NCI-H1436 (cell line): ENCODE measurements at places on chromosomes 2 and 18.

DNA sequence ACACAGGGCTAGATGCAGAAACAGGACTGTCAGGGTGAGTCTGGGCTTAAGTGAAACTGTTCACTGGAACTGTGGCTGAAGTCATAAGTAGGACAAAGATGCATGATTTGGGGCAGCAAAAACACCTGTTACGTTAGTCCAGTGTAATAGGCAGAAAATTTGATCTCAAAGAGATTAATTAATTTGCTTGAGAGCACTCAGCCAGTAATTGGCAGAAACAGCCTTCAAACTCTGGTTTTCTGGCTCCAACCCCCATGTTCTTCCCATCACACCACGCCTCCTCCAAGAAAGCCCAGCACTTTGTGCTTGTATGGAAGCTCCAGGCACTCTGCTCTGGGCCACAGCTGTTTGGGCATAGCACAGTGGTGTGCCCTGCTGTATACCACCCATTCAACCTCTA, 54.0 kb downstream of the CNTNAP5 start:
- DNase-seq, result no peak

- DNase-seq, result no peak
These were observed 188.7 kb upstream of the SIX3 start for GRCh38 chr2:44752761-44753160.

DNA sequence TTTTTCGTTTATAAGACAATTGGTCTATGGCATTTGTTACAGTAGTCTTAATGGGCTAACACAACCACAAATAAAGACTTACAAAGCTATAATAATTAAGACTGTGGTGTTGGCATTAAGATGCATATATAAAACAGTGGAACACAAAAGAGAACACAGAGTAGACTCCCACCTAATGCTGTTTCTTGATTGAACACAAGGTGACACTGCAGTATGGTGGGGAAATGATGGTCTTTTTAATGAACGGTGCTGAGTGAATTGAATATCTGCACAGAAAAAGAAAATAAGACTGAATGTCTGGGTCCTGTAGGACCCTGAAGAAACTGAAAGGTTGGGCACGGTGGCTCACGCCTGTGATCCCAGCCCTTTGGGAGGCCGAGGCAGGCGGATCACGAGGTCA, 1136.6 kb upstream of the NXPH2 start:
- DNase-seq, result no peak

GRCh38 chr2:223976635-223977226, 19.5 kb downstream of the MRPL44 start:
- no peak for DNase-seq

- no peak for DNase-seq
These were observed 135.4 kb downstream of the COL6A3 start for GRCh38 chr2:237278568-237278967.

- no peak for DNase-seq
These were observed 147.7 kb upstream of the SP5 start for GRCh38 chr2:170567429-170567828.

GRCh38 chr2:218438596-218438995, 19.7 kb downstream of the VIL1 start:
- no peak for DNase-seq

DNA sequence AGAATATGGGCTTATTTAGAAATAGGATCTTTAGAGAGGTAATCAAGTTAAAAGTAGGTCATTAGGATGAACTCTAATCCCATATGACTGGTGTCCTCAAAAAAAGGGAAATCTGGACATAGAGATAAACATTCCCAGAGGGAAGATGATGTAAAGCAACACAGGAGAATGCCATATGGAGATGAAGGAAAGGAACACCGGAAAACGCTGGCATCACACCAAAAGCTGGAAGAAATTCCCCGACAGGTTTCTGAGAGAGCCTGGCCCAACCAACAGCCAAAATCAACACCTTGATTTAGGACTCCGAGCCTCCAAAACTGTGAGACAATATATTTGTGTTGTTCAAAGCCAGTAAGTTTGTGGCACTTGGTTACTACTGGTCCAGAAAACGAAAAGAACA, 296.7 kb downstream of the DSEL start:
- no peak for DNase-seq

- DNase-seq, result no peak
These were observed 240.3 kb downstream of the ZNF521 start for GRCh38 chr18:25111377-25112288.

- DNase-seq, result no peak
These were observed 124.5 kb downstream of the CMPK2 start for GRCh38 chr2:6741229-6741628.

DNA sequence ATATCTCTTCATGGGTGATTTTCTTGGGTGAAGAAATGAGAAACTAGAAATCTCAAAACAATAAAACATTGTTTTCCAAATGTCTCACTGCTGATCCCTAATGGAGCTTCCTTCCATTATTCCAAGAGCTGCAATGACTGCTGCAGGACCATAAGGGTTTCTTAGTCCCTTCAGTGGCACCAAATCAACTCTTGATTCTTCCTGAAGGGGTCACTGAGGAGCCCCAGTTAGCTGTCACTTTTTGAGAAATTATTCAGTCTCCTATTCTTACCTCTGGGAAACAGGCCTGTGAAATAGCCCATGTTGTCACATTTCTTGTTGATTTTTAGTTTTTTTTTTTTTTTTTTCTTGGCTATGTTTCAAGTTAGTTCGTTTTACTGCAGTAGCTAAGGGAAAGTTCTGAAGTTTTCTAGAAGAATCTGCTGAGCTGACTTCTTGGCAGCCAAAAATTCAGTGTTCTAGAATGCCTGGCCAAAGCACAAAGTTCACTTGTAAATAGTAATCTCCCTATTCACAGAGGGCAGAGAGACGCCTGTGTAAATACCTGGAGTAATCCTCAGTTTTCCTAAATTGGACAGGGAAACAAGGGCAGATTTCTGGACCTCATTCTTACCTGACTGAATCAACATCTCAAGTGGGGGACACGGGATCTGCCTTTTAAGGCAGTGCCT, 480.0 kb downstream of the RIT2 start:
- no peak for DNase-seq

DNA sequence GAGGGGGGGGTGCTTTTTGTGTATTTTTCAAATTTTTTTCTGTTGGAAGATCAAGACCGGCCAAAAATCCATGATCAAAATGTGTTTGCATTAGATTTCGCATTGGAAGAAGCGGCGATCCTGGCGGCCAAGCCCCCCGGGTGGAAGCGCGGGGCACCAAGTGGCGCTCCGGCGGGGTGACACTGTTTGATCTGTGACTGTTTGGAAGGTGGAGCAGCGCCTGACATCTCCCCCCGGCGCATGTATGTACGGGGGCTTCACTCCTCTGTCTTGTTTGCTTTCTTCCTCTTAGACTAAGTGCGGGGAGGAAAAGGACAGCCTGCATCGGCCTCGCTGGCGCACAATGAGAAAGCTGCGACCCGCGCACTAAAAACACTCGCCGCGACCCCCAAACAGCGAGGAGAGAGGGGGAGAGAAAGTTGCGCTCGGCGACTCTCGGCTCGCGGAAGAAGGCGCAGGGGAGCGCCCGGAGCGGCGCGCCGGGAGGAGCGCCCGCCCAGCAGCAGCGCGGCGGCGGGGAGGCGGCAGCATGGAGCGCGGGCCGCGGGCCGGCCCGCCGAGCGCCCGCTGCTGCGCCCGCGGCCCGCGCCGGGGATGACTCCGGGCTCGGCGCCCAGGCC, 515 bp downstream of the TSHZ1 start:
- DNase-seq, result no peak

GRCh38 chr18:59386909-59387686, 28.0 kb upstream of the LMAN1 start:
- no peak for DNase-seq

GRCh38 chr18:50099725-50100407, 95.1 kb downstream of the MYO5B start:
- DNase-seq, result no peak

DNA sequence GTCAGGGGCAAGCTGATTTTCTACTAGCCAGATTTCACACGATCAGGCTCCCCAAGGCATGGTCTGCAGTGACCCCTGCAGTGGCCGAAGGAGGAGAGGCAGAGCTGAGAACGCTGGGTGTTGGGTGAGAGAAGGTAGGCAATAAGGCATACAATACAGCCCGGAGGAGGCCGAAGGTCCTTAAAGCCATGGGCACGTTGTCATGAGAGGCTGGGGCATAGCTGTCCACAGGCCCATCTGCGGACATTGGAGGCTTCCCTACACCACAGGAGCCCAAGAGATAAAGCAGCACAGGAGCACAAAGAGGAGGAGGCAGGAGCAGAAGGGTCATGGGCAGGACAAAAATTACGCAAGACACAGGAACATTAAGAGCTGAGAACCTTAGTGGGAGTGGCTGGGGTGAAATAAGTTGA, 16.7 kb upstream of the BZW1 start:
- DNase-seq, result no peak

- no peak for DNase-seq
These were observed 81.7 kb downstream of the FEZ2 start for GRCh38 chr2:36516136-36516870.

GRCh38 chr2:215576572-215576971, 140.7 kb upstream of the FN1 start:
- DNase-seq, result no peak

DNA sequence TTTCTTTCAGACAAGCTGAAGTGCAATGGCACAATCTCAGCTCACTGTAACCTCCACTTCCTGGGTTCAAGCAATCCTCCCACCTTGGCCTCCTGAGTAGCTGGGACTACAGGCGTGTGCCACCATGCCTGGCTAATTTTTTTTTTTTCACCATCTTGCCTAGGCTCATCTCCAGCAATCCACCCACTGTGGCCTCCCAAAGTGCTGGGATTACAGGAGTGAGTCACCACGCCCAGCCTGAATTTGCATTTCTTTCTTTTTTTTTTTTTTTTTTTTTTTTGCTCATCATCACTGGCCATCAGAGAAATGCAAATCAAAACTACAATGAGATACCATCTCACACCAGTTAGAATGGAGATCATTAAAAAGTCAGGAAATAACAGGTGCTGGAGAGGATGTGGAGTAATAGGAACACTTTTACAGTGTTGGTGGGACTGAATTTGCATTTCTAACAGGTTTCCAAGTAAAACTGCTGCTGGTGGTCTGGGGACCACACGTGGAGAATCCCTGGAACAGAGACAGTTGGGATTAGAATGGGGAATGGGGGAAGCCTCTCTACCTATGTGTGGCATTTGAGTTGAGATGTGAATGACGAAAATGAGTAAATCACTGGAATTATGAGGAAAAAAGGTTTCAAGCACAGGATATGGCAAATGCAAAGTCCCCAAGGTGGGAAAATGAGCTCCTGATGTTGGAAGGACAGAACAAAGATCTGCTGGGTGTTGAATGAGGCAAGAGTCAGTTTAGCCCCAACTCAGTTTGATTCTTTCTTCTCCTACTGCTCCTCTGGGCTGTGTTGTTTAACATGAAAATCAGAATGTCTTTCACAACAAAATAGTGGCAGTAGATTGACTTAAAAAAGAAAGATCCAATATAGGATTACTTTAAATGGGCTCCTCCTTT, 88.8 kb upstream of the MAP4K4 start:
- no peak for DNase-seq

DNA sequence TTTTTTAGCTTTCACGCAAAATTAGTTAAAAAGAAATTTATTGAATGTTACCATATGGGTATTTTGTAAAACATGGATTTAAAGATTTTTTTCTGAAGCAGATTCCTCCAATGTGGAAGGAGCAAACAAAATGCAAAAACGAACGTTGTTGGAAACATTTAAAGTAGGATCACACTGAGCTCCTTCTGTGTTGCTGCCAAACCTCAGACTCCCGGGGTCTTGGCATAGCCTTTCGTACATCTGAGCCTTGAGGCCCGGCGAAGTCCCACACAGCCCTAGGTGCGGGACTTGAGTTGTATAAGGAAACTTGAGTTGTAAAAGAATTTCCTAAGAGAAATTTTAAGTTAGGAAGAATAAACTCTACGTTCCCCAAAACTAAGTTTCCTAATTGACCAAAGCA, 52.0 kb upstream of the CD226 start:
- no peak for DNase-seq

GRCh38 chr2:8584174-8585066, 97.4 kb upstream of the ID2 start:
- DNase-seq, result no peak
